Activated naive CD8-positive, alpha-beta T cell treated with anti-CD3 and anti-CD28 coated beads, Interleukin-2, amount 10 ng/mL, durations not matched to agents 7 days and 5 days (primary cell): ENCODE measurements at places on chromosomes 2 and 18. TPM values are rescaled to one million over a fixed set of nuclear protein-coding genes. Genes with fewer than 3 reads are reported as not detected.

Gene TEKT4
- not detected for total RNA-seq

Gene DNAJC10
- 45.3 TPM for total RNA-seq

Gene GAL3ST2
- 0.22 TPM for total RNA-seq

Gene FBXO41
- total RNA-seq: 33.6 TPM

Gene ALLC
- total RNA-seq: not detected

Gene RESP18
- total RNA-seq: not detected

Gene POTEJ
- not detected for total RNA-seq

Gene ARHGAP28
- not detected for total RNA-seq

Gene FHOD3
- not detected for total RNA-seq

Gene GPR75
- total RNA-seq: 2.9 TPM

DNA sequence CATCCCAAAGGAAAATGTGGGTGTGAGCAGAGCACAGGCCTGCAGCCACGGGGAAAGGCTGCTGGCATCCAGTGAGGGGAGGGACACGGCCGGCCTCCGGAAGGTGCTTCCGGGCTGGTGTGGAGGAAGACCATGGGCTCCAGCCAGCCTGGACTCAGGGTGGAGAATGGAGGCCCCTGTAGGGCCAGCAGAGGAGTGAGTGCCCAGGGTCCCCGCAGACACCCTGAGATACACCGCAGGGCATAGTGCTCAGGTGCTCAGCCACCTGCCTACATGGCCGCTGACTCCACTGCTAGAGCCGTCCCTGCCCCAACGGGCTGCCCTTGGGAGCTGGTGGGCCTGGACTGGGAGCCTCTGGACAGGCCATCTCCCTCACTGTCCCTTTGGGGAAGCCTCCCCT lies 28.5 kb upstream of the SNTG2 start:
- no peak for DNase-seq

DNA sequence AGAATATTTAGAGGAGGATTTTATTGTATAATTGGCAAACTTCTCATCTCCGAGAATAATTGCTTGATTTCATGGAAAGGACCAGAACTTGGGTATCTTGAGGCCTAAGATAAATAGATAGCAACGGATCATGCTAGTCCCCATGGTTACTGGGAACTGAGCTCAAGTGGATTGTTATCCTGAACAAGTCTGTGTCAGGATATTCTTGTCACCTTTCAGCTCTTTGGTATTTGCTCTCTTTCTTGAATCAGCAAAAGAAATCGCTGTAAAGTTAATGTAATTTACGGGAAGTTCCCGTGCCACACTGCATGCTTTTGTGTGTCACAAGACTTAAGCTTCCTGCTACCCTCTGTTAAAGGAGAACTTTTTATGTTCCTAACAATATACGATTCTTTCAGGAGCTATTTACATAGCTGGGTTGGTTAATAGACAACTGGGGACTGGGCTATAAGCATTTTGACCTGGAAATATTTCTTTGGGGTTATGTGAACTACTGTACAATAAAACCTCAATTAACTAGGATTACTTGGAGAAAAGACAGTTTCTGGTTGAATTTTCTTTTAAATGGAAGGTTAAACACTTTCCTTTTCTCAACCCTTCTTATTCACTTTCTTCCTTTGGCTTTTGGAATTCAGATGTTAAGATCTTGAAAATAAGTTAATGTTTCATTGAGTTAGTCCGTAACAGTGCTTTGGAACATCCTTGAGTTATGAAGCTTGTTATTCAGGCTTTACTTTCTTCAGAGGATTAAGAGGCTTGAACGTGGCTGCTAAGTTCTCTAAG lies 151.2 kb downstream of the FMNL2 start:
- no peak for DNase-seq

DNA sequence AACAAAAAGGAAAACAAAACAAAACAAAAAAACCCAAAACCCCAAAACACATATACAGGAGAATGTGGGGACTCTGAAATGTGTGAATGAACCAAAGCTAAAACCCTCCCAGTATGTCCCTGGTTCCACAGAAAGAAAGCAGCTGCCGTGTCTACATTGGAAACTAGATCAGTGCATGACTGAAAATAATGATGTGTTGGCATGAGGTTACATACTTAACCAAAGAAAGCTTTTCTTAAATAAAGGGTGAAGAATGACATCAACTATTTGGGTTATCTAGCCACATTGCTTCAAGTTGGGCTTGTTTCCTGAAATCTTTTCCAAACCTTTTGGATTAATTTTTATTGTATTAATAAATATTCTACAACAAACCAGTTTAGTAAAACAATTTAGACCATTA lies 91.9 kb upstream of the FN1 start:
- DNase-seq: no peak

- DNase-seq: no peak
Measured at GRCh38 chr2:61938511-61938910, 33.0 kb downstream of the COMMD1 start.

GRCh38 chr2:237869343-237870102 lies 10.1 kb downstream of the RAMP1 start:
- no peak for DNase-seq

GRCh38 chr2:12588986-12589385 lies 127.8 kb upstream of the TRIB2 start:
- DNase-seq: no peak

DNA sequence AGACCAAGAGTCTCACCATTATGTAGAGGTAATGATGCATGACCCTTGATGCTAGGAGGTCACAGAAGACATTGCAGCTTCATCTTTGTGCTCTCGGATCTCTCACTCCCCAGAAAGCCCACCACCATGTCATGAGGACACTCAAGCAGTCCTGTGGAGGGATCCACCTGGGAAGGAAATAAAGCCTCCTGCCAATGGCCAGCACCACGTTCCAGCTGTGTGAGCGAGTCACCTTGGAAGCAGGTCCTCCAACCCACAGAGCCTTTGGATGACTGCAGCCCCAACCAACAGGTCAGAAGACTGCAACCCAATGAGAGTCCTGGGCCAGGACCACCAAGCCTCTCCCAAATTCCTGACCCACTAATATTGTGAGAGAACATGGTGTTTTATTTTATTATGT lies 38.4 kb downstream of the CYP26B1 start:
- DNase-seq: no peak

DNA sequence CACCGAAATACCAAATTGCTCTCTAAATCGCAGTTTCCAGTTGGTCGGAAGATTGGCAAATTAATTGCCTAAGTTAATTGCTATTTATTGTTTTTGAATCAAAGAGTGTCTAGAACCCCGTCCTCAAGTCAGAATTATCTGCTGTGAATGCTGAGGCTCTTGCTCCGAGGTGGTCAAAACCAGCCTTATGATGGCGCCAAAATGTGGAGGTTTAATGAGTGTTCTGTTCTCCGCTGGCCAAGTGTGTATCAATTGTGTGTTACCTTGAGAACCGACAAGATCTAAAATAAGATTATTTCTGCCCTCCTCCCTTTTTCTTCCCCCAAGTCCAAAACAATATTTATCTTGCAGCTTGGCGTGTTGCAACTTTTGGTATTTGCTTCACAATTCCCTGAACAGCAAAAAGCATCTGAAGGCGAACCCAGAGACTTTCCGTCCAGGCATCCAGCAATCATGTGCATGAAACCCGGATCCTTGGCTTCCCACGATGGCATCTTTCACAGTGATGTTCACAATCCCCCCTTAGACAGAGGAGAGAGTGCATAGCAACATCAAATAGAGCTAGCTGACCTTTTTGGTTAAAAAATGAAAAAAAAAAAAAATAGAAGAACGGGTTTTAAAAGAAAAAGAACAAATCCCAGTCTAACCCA lies 323.0 kb downstream of the MYCN start:
- DNase-seq: no peak

DNA sequence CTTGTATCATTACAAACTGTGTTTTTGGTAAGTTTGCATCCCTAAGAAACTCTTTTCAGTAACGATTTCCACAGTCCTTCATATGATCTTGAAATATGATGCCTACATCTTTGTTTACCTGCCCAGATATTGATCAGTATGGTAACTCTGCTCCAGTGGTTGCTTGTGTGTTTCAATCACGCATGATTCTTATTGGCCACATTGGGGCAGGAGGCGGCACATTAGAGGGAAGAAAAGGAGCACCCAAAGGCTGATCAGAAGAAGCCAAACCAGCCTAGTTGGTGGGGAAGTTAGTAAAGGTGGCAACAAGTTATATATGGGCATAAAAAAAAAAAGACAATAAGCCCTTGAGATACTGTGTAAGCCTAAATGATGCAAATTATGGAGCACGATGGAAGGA lies 158.9 kb downstream of the RHBDD1 start:
- no peak for DNase-seq

DNA sequence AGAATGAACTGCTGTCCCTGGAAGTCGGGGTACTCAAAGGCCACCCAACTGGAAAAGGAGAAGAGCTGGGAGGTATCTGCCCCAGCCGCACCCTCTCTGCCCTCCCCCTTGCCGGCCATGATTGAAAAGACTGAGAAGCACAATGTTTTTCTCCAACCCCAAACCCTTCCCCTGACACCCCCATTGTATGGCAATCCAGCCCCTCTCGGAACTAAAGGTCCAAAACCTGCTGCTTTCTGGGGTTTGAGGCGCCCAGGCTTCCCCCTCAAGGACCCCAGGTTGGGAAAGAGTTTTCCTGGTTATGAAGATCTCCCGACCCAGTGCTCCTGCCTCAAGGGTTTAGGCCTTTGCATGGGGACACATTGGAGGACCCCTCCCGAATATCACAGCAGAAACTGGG lies 1.0 kb downstream of the CRYBA2 start:
- no peak for DNase-seq

DNA sequence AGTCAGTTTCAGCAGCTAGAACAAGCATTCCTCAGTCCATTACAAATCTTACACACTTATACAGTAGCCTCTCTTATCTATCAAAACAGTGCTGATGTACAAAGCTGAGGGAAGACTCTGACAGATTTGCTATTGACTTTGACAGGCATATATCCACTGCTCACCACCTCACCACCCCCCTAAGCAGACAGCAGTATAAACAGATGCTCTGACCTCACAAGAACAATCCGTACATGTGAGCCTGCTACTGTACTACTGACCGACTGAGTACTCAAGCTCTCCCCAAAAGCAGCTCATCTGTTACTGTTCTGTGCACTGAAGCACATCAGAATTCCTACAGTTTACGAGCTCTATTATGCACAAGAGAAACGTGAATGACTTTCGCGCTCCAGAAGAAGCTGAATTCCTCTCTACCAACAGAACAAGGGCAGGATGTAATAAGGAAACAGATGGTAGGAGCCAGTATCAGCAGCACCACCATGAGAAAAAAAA lies 95.6 kb upstream of the PDE1A start:
- no peak for DNase-seq

DNA sequence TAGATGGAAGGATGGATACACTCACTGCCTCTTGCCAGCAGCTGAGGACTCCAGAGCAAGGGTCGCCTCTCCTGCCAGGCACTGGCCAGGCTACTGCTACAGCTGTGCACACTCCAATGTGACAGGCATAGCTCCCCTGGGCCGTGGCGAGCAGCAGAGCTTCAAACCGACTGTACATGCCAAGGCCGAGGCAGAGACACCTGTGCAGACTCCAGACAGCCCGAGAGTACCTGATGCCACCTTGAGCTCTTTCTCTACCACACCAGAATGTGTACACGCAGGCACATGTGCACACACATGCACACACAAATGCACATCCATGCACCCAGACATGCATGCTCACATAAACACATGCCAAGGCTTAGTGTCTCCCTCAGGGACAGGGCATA lies 508.3 kb upstream of the MYT1L start:
- DNase-seq: no peak

- DNase-seq: peak; percentile 82
Measured at GRCh38 chr2:101387151-101387834, at the start of gene CREG2. CREG2 (minus strand) TSS chr2:101387503; CDS start chr2:101387457, 46 bp downstream.

DNA sequence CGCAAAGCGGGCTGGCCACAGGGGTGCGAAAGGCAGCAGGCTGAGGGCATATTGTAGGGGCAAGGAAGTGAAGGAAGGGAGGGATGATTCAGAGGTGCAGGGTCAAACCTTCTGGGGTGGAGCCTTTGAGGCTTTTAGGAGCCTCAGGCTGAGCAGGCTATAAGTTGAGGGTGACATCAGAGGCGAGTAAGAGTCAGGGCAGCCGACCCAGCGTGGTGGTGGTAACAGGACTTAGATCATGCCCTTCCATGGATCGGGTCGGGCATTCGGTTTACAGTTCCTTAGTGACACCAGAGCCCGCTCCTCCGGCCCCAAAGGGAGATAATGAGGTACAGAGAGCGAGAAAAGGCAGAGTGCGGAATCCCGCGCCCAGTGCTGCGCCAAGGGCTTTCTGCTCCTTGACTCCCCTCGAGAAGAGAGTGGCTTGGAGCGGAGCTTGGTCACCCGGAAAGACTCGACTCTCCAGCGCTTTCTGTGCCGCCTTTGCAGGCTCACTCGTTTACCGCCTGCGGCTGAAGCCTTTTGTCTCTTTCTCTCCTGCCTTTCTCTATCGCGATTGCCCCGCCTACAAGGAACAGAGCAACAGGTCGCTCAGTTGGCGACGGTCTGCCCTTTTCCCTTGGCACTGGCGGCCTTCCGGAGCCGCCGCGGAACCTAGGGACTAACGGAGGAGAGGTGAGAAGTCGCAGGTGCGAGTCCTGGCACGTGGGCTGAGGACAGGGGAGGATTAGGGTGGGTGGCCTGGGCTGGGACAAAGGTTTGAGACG lies 720 bp downstream of the LBX2 start:
- DNase-seq: peak; percentile 61

- DNase-seq: peak; percentile 42
Measured at GRCh38 chr2:176553685-176554100, 284.5 kb downstream of the MTX2 start.

GRCh38 chr18:49050452-49050851 lies 99.7 kb upstream of the SMAD7 start:
- no peak for DNase-seq

DNA sequence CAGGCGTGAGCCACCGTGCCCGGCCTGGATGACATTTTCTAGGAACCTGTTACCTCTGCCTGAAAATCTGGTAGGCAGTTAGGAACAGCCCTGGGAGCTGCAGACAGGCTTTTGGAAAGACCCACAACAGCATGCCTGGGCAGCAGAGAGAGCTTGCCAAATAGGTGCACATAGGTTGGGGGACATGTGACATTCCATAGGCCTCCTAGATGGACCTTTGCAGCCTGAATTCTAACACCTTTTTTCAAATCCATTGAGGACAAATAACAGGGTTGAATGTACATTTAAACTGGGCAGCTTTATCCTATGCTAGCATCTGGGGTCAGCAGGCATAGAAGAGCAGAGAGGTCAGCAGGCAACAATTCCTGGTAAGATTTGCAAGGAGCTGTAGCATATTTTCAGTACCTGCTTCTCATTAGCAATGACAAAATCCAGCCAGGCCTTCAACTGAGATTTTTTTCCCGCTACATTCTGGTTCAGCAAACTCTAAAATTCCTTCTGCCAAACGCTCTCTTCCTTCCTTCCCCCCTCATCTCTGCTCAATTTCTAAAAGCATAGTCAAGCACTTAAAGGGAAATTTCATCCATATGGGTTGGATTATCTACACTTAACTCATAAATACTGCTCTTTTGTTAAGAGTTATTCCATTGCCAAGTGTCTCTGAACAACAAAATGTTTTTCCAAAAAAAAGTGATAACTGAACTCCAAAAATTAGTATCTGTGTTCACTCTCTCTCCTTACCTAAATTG lies 75.2 kb downstream of the SOWAHC start:
- no peak for DNase-seq

GRCh38 chr2:184032983-184033382 lies 565.3 kb upstream of the ZNF804A start:
- no peak for DNase-seq
